ENCODE measurements at places on chromosomes 12 and 14. TPM values are rescaled to one million over a fixed set of nuclear protein-coding genes. Genes with fewer than 3 reads are reported as not detected.
A peak's percentile ranks its signal among the peaks of the same experiment; 100 is the strongest.

GRCh38 chr12:46388427-46389021 is 16.0 kb upstream of the SLC38A2 start:
- H3K4me3 ChIP-seq: no peak overlapping the region
- H3K27me3 ChIP-seq: no peaks in the 10 kb centered on the region
- no peak for DNase-seq
- peaks cover 38% of the 10 kb centered on the region for H3K4me1 ChIP-seq

DNA sequence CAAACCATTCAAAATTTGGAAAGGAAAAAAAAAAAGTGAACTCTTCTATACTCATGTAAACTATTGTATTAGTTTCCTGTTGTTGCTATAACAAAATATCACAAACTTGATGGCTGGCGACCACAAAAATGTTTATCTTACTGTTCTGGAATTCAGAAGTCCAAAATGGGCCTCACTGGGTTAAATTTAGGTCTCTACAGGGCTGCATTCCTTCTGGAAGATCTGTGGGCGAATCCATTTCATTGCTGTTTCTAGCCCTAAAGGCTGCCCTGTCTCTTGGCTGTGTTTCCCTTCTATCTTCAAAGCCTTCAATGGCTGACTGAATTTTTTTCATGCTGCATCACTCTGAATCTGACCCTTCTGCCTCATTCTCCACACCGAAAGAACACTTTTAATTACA is 105.1 kb upstream of the NAV3 start:
- H3K4me1 ChIP-seq: no peaks in the 10 kb centered on the region
- H3K27me3 ChIP-seq: no peaks in the 10 kb centered on the region
- no peaks in the 10 kb centered on the region for H3K36me3 ChIP-seq
- no peak overlapping the region for H3K4me3 ChIP-seq
- no peak overlapping the region for H3K27ac ChIP-seq
- DNase-seq: no peak

DNA sequence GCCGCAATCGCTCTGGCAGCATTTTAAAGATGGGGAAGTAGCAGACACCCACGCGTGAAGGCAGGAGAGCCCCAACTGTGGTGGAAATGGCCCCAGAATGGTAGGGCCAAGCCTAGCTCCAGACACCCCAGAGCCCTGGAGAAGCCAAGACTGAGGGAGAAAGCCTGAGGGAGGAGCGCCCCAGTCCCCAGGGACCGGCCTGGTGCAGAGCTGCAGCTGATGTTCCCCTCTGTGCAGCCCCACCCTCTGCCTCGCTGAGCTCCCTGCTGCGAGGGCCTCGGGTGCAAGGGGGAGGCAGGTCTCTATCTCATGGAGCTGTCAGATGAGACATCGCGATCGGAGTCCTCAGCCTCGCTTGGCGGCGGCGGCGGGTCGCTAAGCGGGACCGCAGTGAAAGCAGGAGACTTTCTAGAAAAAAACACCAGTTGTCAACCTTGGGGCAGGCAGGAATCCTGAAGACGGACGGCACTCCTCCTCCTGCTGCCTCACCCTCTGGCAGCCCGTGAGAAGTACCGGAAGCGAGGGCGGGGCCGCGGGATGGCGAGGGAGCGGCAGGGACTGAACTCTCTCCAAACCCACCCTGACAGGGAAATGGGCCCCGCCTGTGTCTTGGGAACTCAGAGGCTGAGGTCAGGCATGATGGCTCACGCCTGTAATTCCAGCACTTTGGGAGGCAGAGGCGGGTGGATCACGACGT is 6.0 kb downstream of the GAPDH start:
- DNase-seq: peak; percentile 66
- peak overlapping the region; percentile 75 for H3K27ac ChIP-seq
- H3K27me3 ChIP-seq: no peaks in the 10 kb centered on the region
- peaks cover 61% of the 10 kb centered on the region for H3K36me3 ChIP-seq
- H3K4me3 ChIP-seq: peak overlapping the region; percentile 39

DNA sequence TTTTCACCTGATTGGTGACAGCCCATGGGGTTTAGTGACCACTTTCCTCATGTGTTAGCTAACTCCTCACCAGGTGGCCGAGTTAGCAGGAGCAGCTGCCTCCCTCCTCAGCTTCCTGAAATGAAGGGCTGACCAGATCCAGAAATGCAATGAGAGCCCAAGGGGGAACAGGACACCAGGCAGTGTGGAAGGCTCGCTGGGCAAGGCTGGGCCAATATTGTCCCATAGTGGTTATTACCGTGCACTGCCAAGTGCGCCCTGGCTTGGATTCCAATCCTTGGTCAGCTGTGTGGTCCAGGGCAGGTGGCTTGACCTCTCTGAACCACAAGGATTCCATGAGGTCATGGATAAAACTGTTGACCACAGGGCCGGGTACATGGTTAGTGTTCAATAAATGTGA is 3.6 kb upstream of the HSPB8 start:
- H3K27me3 ChIP-seq: no peaks in the 10 kb centered on the region
- no peaks in the 10 kb centered on the region for H3K36me3 ChIP-seq
- no peak overlapping the region for H3K4me3 ChIP-seq
- no peak overlapping the region for H3K27ac ChIP-seq

- H3K27me3 ChIP-seq: no peaks in the 10 kb centered on the region
- DNase-seq: no peak
- no peak overlapping the region for H3K4me3 ChIP-seq
Measured at GRCh38 chr14:104161602-104162367, 23.4 kb downstream of the KIF26A start.

DNA sequence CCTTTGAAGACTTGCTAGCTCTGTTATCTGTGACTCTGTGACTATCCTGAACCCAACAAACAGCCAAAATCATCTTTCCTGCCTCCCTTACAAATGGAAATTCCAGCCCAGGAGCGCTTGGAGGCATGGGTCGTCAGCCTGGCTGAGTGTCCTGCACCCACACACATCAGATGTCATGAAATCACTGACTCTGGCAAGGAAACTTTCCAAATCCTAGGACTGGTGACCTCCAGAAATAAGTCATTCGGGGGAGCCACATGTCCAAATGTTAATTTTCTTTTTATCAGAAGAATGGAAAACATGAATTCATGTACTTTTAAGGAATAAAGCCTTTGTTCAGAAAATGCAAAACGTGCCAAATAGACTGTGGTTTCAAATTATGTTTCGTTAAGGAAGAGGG is 96.3 kb upstream of the EVL start:
- no peak for DNase-seq
- H3K36me3 ChIP-seq: no peaks in the 10 kb centered on the region
- H3K27me3 ChIP-seq: peaks cover 37% of the 10 kb centered on the region
- H3K4me3 ChIP-seq: no peak overlapping the region
- H3K4me1 ChIP-seq: peaks cover 9% of the 10 kb centered on the region
- no peak overlapping the region for H3K27ac ChIP-seq

GRCh38 chr12:40515041-40515816 is 177.0 kb upstream of the CNTN1 start:
- peak overlapping the region; percentile 25 for H3K27ac ChIP-seq
- no peak for DNase-seq
- H3K4me1 ChIP-seq: no peaks in the 10 kb centered on the region
- H3K27me3 ChIP-seq: no peaks in the 10 kb centered on the region
- H3K36me3 ChIP-seq: no peaks in the 10 kb centered on the region

GRCh38 chr12:49094160-49094974 is at the start of gene DHH:
TSS of gene DHH (minus strand) at chr12:49094801. CDS start at chr12:49094512, 289 bp downstream.
- no peak for DNase-seq
- peaks cover 64% of the 10 kb centered on the region for H3K27me3 ChIP-seq
- no peak within 1 kb of the TSS for H3K4me3 ChIP-seq
- no peak within 1 kb of the TSS for H3K27ac ChIP-seq
- peaks cover 21% of the 10 kb centered on the region for H3K36me3 ChIP-seq

DNA sequence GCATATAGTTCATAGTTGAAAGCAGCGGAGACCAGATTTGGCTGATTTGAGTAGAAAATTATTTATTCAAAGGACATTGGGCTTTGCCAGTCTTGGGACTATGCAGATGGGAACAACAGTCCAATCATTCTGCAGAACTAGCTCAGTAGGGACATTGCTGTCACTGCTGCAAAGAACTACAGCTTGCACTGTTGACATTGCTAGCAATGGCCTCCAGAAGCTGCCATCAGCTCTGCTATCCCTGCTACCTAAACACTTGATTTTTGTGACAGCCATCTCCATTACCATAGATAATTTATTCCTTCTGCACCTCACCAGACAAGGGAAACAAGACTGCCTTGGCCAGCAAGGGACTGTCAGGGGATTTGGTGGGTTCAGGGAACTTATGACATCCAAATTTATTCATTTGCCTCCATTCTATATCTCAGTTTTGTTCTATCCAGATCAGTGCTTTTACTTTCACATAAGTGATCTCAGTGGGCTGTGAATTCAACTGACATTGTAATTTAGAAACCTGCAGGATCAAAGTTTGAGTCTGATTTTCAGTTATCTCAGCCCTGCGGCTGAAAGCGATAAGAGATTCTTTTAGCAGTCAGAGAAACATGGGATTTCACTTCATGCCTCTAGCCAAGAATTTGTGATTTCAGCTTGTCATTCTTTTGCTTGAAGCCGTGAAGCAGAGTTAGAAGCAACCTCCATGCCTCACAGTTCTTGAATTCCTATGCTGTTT is 136.7 kb upstream of the FBXO33 start:
- H3K4me3 ChIP-seq: no peak overlapping the region
- no peak for DNase-seq
- H3K36me3 ChIP-seq: no peaks in the 10 kb centered on the region
- no peak overlapping the region for H3K27ac ChIP-seq
- H3K27me3 ChIP-seq: no peaks in the 10 kb centered on the region

DNA sequence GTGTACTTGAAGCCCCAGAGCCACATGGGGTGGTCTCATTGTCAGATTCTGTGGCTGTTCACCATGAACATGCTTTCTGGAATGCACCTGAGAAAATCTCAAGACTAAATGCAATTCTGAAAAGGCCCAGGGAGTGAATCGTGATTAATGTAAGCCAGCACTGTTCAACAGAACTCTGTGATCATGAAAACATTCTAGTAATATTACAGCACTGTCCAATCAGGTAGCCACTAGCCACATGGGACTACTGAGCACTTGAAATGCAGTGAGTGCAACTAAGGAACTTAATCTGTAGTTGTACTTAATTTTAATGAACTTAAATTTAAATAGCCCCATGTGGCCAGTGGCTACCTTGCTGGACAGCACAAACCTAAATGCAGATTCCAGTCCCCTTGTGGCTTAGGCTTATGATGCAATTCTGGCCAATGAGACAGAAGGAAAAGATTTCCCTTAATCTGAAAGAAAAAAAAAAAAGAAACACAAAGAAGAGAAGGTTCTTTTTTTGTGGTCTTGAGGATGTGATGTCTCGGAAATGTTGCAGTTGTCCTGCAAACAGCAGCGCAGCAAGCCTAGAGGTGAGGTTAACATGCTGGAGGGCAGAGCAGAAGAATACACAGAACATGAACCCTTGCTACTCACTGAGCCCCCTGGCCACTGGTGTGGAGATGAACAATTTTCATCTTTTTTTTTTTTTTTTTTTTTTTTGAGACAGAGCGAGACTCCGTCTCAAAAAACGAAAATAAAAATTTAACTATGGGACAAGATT is 48.2 kb downstream of the SPPL3 start:
- no peak for DNase-seq
- no peaks in the 10 kb centered on the region for H3K27me3 ChIP-seq
- no peaks in the 10 kb centered on the region for H3K36me3 ChIP-seq
- H3K4me3 ChIP-seq: no peak overlapping the region
- peaks cover 36% of the 10 kb centered on the region for H3K4me1 ChIP-seq

GRCh38 chr12:28209782-28210181 is 19.5 kb downstream of the CCDC91 start:
- H3K4me1 ChIP-seq: no peaks in the 10 kb centered on the region
- no peaks in the 10 kb centered on the region for H3K27me3 ChIP-seq

DNA sequence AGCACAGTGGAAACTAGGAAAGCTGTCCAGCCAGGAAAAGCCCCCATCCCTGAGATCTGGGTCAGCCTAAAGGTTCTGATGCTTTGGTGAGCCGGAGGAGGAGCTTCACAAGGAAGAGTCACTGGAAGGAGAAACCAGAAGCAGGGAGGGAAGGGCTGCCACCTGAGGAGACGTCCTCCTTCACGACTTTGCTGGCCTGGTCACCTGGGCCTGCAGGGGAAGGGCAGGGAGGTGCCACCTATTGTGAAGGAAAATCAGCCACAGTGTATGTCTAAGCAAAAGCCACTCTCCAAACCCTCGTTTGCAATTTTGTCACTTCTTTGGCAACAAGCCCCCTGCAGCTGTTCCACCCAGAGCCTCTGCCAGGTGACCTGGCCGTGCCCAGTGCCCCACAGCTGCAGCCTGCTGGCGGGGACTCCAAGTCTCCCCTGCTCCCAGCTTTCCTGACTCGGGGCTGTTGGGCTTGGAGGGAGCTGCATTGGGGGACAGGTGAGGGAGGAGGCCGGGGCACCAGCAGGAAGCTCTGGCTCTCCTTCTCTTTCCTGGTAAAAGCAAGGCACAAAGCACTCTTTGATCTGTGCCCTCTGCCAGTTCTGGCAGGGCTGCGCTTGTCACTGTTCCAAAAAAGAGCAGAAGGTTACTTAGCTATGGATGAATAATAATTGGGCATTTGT is 120.9 kb upstream of the BCL2L14 start:
- no peaks in the 10 kb centered on the region for H3K27me3 ChIP-seq
- H3K4me3 ChIP-seq: no peak overlapping the region
- no peaks in the 10 kb centered on the region for H3K36me3 ChIP-seq
- DNase-seq: no peak
- no peak overlapping the region for H3K27ac ChIP-seq
- peaks cover 29% of the 10 kb centered on the region for H3K4me1 ChIP-seq

GRCh38 chr14:102873131-102873530 is 49.3 kb upstream of the AMN start:
- DNase-seq: no peak
- H3K27me3 ChIP-seq: no peaks in the 10 kb centered on the region
- H3K4me3 ChIP-seq: no peak overlapping the region
- H3K4me1 ChIP-seq: no peaks in the 10 kb centered on the region

DNA sequence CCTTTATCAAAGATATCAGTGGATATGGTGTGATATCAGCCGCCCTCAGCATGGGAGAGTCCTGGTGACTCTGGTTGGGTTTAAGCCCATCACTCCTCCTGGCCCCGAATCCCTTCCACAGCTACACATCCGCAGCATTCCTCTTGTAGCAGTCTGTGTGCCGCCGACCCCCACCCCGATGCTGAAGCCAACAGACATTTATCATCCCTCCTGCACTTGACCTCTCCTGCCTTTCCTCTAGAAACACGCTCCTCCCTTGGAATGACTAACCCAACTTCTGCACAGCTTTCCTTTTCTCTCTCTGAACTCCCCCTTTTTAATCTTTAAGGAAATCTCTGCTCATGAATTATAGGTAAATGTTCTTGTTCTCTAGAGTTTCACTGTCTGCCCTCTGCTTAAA is 250.9 kb upstream of the FOXN3 start:
- H3K36me3 ChIP-seq: no peaks in the 10 kb centered on the region
- no peak for DNase-seq
- no peaks in the 10 kb centered on the region for H3K4me1 ChIP-seq

- no peaks in the 10 kb centered on the region for H3K4me1 ChIP-seq
- DNase-seq: no peak
- H3K36me3 ChIP-seq: no peaks in the 10 kb centered on the region
- H3K4me3 ChIP-seq: no peak overlapping the region
- no peak overlapping the region for H3K27ac ChIP-seq
Measured at GRCh38 chr12:14560904-14561574, 6.6 kb downstream of the PLBD1 start.

GRCh38 chr14:62189698-62190097 is 427.5 kb downstream of the SNAPC1 start:
- DNase-seq: no peak
- H3K27ac ChIP-seq: no peak overlapping the region
- H3K4me1 ChIP-seq: no peaks in the 10 kb centered on the region
- H3K4me3 ChIP-seq: no peak overlapping the region

HELB gene
- total RNA-seq: 5.4 TPM

MYF5 gene
- not detected for total RNA-seq

CLEC14A gene
- total RNA-seq: 4.8 TPM

SLCO1C1 gene
- 0.14 TPM for total RNA-seq

LRRIQ1 gene
- 0.33 TPM for total RNA-seq

KRT72 gene
- 0.33 TPM for total RNA-seq

CLEC4C gene
- total RNA-seq: 1.4 TPM

BEGAIN gene
- total RNA-seq: 0.42 TPM

GPR84 gene
- total RNA-seq: 0.57 TPM

ITGB7 gene
- total RNA-seq: 18.9 TPM

IGFBP6 gene
- total RNA-seq: 10.0 TPM

TGM1 gene
- total RNA-seq: 1.5 TPM

KLHL33 gene
- 0.80 TPM for total RNA-seq

Data from thymus (tissue), 14 donors.